ENCODE measurements at places on chromosomes 6 and 20.

DNA sequence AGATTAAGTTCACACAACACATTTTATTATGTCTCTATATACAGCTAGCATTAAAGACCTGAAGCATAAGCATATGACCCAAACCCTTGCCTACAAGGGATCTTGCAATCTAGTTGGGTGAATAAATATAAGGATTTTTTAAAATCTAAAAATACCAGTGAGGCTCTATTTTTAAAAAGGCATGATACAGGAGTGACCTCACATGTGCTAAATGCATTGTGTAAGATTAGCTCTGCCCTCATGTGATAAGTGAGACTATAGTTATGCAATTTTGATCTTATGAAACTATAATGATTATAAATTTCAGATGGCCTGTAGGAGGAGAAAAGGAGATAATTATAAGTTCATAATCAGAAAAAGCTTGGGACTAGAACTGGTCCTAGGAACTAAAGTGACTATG lies 451.0 kb upstream of the MAN1A1 start:
- no peak for DNase-seq

GRCh38 chr20:25336561-25337422 lies 53.8 kb downstream of the ABHD12 start:
- no peak for DNase-seq

DNA sequence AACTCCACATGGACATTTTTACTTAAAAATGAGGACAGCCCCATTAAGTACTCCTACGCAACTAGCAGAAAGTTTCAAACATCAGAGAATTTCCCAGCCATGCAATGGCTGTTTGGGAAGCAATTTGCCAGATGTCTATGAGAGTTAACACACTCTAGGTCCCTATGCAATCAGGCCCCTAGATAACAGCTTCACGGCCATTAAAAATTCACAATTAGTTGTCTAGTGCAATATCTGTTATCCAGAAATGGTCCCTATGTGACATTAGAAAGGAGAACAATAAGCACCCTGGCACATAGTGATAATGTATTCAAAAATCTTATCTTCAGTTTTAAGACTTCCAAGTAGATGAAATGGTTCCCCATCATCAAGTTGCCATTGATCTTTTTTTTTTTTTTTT lies 174.3 kb upstream of the NRSN1 start:
- no peak for DNase-seq

- no peak for DNase-seq
Observed at GRCh38 chr6:168417191-168417590, 23.8 kb upstream of the SMOC2 start.

DNA sequence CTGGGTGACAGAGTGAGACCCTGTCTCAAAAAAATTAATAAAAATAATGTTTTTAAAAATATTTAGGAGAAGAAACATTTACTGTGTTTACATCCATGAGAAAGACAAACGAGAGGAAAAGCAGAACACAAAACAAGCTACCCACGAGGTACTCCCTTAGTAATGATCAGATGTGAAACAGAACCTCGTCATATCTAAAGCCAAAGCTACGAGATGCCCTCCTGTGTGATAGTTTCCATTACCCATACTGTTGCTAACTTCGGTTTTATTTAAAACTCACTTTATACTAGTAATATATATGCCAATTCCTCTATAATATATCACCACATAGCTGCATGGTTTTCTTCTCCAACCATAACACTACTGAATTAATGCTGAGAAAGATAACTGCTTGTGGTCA lies 21.1 kb downstream of the SUMO4 start:
- no peak for DNase-seq

DNA sequence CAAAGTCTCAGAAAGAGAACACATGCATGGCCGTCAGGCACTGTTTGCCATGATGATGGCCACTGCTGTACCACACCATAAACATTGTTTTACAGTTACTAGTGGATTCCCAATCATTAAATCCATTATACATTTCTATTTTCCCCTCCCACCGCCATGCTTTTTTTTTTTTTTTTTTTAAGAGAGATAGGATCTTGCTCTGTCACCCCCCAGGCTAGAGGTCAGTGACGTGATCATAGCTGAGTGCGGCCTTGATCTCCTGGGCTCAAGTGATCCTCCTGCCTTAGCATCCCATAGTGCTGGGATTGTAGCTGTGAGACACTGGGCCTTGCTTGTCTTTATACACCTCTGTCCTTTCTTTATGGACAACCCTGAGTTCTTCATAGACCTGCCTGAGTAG lies 4.3 kb upstream of the BTN3A3 start:
- no peak for DNase-seq

DNA sequence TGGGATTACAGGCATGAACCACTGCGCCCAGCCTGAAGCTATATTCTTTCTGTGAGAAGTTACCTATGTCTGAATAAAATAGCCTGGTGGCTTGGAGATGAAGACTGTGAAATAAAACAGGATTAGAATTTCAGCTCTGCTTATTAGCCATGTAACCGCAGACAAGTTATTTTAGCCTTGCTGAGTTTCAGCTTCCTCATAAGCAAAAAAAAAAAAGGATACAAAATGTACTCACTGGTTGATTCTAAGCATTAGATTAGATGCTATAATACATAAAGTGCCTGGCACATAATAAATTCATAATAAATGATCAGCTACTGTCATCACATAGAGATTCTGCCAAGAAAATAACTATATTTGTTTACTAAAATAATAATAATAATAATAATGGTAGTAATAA lies 98.8 kb downstream of the EPB41L2 start:
- DNase-seq = peak; percentile 8

DNA sequence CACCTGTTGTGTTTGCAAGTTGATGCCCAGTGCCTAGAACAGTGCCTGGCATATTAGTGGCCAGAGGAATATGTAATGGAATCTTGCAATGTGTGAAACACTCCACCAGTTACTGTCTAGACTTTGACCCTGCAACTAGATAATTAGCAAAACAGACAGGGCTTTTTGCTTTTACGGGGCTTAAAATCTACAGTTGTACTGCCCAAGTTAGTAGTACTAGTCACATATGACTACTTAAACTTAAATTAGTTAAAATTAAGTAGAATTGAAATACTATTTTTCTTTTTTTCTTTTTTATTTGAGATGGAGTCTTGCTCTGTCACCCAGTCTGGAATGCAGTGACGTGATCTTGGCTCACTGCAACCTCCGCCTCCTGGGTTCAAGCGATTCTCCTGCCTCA lies 44.3 kb upstream of the PLCB4 start:
- DNase-seq = no peak

- DNase-seq = no peak
Observed at GRCh38 chr6:27800731-27801373, 111.3 kb downstream of the OR2B2 start.

GRCh38 chr6:74256781-74257180 lies 560.8 kb downstream of the CD109 start:
- no peak for DNase-seq

GRCh38 chr6:127201321-127201720 lies 65.3 kb upstream of the RNF146 start:
- no peak for DNase-seq

All from GM12865 (cell line).